ENCODE measurements at places on chromosomes 6 and 20.

- DNase-seq = no peak
Measured at GRCh38 chr6:137903933-137904821, 37.1 kb downstream of the TNFAIP3 start.

- no peak for DNase-seq
Measured at GRCh38 chr6:73679009-73679408, 17.0 kb upstream of the CD109 start.

DNA sequence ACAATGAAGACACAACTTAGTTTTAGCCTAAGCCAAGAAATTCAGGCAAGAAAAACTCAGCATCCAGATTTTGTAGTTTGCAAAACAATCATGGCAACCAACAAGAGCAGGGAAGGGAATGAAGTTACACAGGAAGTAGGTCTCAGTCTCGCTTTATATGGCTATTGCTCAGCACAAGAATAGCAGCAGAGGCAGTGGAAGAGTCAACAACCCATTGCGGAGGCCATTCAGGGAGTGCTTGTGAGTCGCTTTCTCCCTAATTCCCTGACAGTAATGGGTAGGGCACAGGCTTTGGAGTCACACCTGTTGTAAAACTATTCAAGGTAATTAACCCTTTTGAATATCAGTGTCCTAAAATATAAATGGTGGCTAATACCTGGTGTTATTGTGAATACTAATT is 238.5 kb downstream of the HDGFL1 start:
- no peak for DNase-seq

GRCh38 chr6:107386340-107386739 is 73.0 kb downstream of the PDSS2 start:
- DNase-seq = peak; percentile 10

GRCh38 chr6:11198663-11199603 is 33.5 kb downstream of the NEDD9 start:
- DNase-seq = no peak

DNA sequence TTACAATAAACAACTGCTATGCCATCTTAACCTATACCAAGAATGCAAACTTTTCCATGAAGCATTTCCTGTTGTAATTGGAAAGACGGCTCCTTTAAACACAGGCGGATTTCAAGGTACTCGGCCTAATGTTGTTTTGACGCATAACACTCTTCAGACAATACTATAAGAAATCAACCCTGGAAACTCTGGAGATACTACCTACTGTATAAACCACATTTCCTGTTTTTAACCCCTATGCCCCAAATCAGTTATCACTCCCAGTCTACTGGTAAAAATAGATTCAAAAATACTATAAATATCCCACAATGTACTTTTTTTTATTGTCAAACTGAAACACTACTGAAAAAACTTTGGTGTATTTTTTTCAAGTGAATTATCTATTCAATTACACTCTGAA is 118.1 kb downstream of the IRF4 start:
- no peak for DNase-seq

DNA sequence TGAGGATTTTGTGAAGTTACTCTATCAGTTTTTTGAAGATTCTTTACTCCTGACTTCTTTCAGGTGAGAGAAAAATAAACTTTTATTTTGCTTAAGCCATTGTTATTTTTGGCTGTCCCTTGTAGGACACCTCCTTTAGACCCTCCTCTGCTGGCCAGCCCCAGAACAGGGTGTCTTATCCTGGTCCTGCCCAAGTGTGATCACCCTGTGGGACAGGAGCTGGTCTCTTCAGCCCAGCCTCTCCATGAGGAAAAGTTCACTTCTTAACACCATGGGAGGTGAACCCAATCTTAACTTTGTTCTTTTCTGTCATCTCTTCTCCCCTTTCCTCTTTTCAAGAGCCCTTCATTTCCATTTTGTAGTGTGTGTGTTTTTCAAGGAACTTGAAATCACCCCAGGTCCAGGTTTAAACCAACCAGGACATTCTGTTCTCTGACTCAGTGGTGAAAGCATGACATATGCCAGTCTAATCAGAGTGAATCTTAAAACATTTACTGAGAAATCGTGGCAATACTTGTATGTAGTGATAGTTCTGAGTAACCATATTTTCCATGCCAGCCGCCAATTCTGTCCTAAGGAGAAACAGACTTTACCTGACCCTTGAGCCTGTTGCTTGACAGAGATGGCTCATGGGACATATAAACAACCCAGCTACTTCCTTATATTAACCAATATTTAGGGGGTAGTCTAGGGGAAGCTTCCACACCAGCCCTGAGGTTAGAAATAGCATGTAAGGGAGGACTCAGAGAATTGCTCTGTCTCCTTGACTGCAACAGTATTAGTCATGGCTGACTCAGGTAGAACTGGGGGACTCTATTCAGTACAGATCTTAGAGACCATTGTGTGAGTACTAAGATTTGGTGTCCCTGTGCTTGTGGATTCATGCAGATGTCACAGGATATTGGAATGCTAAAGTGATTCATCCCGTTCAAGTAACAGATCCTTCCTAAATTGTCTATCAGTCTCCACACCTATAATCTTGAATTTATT is 48.8 kb downstream of the FLRT3 start:
- DNase-seq = no peak
